Stimulated activated CD4-positive, alpha-beta T cell treated with anti-CD3 and anti-CD28 coated beads, Interleukin-4, amount 100 ng/mL, for 1 hour (primary cell): ENCODE measurements at places on chromosomes 12 and 14.
A peak's percentile ranks its signal among the peaks of the same experiment; 100 is the strongest.

GRCh38 chr14:49303946-49304516, 282.1 kb downstream of the RPS29 start:
- no peak for DNase-seq

DNA sequence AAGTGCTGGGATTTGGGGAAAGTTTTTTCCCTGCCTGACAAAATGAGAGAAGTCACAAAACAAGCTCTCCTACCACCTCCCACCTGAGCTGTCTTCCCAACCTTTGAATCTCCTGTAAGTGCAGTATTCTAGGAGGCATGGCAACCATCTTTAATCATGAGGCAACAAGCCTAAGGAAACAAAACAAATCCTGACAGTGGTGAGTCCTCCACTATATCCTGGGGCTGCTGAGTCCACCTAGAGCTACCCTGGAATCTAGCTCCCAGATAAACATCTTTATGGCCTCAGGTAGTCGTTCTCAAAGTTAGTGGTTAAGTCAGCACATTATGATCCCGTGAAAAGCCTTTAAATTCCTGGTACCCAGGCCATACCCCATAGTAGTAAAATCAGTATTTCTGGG, 22.3 kb upstream of the ACTN1 start:
- no peak for DNase-seq

GRCh38 chr14:53055003-53055402, 98.1 kb downstream of the DDHD1 start:
- no peak for DNase-seq

DNA sequence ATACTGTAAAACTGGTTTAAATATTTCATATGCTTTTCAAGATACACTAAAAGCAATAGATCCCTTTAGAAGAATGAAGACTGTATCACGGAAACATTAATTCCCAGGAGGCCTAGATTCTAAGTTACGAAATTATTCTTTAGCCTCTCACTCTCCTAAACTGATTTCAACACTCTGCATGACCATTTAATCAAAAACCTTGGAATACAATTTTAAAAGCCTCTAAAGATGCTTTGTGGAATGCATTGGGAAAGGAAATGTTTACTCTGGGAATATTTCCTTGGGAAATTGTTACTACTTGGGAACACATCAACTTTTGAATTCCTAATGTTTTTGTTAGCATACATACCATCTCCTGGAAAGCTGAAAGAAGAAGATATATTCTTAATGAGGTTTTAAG, 255.7 kb upstream of the FAR2 start:
- DNase-seq, result no peak

GRCh38 chr12:128259556-128260070, 7.4 kb upstream of the TMEM132C start:
- no peak for DNase-seq

GRCh38 chr14:60116181-60116580, 24.5 kb downstream of the PCNX4 start:
- no peak for DNase-seq

- DNase-seq, result no peak
These were observed 211.8 kb downstream of the CRADD start for GRCh38 chr12:93888964-93889363.

GRCh38 chr12:51531978-51532497, 59.0 kb upstream of the SCN8A start:
- peak; percentile 71 for DNase-seq

GRCh38 chr14:49999146-49999761, 106.4 kb downstream of the ARF6 start:
- peak; percentile 53 for DNase-seq

GRCh38 chr12:45779936-45780335, 50.4 kb downstream of the ARID2 start:
- DNase-seq, result no peak

GRCh38 chr14:61219256-61219655, 61.9 kb downstream of the TMEM30B start:
- no peak for DNase-seq

DNA sequence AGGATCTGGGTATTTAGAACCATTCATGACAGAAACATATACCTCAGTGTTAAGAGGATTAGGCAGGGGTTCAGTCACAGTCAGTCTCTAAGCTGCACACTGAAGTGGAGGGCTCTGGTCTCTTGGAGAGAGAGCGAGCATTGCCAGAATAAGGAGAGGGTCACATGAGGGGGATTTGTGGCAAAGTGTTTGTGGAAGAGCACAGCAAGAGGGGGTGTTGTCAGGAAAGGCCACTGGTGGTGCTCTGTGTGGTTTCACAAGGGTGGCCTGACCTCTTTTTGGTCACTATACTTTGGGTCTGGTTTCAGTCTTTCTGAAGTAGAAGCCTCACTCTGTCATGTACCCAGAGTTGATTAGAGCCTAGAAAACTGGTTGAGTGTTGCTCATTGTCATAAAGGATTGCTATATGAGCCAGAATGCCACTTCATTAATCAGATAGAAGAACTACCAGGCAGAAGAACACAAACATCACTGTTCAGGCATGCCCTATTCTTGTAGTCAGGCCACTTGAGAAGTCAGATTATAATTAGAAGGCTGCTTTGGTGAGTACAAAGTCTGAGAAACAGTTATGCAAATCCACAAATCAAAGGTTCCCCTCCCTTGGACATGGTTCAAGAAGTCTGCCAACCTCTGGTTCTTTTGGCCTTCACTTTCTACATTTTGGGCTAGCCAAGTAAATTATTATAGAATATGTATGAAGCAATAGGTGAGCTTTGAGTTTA, 8.4 kb downstream of the TMEM19 start:
- no peak for DNase-seq

- DNase-seq, result no peak
These were observed 167.9 kb downstream of the FSCB start for GRCh38 chr14:44339231-44339630.

DNA sequence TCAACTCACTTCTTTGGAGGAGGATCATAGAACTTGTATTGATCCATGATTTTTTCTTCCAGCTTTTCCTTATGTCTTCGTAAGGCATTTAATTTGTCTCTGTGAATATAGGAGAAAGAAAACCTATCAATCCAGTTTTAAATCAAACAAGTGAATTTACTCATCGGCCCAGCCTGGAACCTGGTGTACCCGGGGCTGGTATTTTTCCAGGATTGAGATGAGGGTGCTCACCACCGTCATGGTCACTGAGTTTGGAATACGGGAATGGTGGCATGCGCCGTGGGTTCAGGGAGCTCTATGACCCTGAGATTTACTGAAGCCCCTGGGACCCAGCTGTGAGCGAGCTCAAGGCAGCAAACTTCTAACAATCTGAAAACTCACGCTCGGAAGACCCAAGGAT, 46.5 kb upstream of the GPR68 start:
- no peak for DNase-seq

DNA sequence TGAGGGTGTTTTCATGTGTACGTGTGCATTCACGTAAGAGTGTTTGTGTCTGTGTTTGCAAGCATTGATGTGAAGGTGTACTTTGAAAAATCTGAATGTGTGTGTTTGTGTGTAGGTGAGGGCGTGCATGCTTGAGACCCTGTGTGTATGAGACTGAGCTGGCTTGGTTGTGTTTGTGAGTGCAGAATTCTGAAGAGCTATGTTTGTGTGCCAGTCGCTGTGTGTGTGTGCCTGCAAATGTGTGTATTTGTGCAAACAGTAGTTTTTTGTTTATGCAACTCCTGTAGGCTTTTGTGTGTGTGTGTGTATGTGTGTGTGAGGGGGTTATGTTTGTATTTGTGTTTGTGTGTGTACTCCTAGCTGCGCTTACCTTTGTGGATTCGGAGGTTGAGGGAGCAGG, 1.7 kb upstream of the LHX5 start:
- DNase-seq, result no peak

GRCh38 chr12:39611818-39612217, 7.8 kb downstream of the ABCD2 start:
- DNase-seq, result no peak

DNA sequence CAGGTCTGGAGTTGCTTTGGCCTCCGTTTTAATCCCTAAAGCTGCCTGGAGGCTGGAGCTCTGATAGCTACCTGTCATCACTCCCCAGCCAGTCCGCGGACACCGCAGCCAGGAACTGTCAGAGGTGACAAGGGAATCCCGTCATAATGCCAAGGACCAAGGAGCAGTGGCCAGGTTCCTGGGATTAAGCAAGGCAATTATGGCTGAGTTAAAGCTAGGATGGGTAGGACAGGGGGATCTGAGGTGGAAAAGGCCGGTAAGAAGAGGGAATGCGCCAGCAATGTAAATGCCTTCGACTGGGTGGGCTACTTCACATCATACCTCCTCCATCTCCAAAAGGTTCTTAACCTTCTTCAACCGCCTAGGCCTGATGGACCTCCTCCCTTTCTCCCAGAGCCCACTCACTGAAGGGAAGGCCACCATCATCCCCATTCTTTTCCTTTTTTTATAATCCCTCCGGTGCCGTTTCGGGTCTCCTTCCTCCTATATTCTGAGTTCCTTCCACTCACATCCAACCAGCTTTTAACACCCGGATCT, 1.9 kb downstream of the PPP1R3E start:
- DNase-seq, result peak; percentile 14

- no peak for DNase-seq
These were observed 25.4 kb upstream of the BCL7A start for GRCh38 chr12:121996050-121996944.

DNA sequence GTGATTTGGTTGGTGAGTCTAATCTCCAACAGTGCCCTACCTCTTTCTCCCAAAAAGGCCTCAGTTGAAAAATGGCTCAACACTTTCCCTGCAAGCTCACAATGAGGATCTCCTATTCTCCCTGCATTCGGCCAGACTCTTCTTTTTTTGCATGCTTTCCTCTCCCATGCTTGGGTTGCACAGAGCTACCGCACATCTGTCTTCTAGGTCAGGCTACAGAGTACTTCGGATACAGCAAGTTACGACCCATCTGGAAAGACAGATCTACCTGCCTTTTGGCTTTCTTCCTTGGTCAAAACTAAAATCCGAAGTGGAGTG, 305 bp upstream of the SLC16A7 start:
- no peak for DNase-seq

DNA sequence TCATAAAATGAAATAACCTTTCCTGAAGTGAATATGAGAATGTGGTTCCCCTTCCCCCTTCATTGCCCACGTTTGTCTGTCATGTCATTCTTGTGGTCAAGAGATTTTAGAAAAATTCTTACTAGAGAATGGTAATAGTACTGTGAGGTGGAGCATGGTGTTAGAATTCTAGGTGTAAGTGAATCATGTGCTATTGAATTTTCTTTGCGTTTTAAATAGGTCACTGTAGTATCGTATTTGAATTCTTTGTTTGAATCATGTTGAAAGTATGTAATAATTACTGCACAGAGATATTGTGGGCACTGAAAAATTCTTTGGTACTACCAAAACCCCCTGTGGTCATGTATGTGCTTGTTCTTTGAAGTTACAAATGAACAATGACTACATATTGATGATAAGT, 49.9 kb downstream of the FUT8 start:
- no peak for DNase-seq

- no peak for DNase-seq
These were observed 84.6 kb downstream of the VCPKMT start for GRCh38 chr14:50031602-50032313.

- peak; percentile 44 for DNase-seq
These were observed 125.0 kb upstream of the CCND2 start for GRCh38 chr12:4148418-4149056.

DNA sequence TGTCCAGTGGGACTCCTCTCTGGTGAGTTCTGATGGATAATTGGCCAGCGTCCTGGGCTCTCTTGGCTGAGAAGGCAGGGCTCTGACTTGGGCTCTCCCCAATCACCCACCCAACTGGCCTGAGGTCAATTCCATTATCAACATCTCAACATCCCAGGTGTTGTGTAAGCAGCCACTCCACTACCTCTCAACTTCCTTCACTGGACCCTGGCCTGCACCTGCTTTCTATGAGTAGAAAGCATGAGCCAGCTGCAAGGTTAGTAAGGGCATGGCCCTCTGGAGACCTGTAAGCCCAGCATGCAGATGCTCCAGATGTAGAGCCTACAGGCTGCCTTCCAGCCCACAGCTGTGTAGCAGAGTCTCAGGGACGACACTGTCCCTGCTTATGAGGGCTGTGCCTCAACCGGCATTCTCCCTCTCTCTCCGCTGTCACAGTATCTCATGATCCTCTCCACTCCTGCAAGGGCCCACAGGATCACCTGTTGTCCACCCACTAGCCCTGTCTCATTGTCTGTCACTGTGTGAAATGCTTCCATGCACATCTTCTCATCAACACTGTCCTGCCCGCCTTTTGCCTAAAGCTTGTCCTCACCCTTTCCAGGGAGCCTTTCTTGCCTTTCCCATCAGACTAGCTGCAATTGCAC, 5.4 kb upstream of the KRT81 start:
- DNase-seq, result no peak

- no peak for DNase-seq
These were observed 8.7 kb upstream of the PPP1R13B start for GRCh38 chr14:103856105-103856504.

- DNase-seq, result no peak
These were observed 848 bp upstream of the CPNE6 start for GRCh38 chr14:24070285-24071143.

- DNase-seq, result no peak
These were observed 67.7 kb downstream of the HCAR2 start for GRCh38 chr12:122635471-122635870.

GRCh38 chr12:46671102-46671501, 154.7 kb downstream of the SLC38A4 start:
- DNase-seq, result no peak

- DNase-seq, result peak; percentile 37
These were observed 2.7 kb upstream of the TRAF3 start for GRCh38 chr14:102774391-102775153.

- no peak for DNase-seq
These were observed 337.9 kb upstream of the KITLG start for GRCh38 chr12:88918161-88918560.

DNA sequence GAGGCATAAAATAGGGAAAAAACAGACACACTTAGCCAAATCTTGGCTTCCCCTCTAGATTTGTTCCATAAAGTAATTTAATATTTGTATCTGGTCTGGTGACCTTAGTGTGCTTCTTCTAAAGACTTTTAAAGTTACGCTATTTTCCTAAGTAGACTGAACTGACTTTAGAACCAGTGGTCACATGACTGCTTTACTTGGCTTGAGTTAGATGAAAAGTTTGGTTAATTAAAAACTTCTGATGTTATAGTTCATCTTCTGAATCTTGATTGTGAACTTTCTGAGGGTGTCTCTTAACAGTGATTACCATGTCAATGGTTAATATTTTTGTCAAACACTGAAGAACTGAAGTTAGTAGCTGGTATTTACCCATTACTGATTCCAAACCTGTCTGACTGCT, 2.6 kb downstream of the BBS10 start:
- no peak for DNase-seq

DNA sequence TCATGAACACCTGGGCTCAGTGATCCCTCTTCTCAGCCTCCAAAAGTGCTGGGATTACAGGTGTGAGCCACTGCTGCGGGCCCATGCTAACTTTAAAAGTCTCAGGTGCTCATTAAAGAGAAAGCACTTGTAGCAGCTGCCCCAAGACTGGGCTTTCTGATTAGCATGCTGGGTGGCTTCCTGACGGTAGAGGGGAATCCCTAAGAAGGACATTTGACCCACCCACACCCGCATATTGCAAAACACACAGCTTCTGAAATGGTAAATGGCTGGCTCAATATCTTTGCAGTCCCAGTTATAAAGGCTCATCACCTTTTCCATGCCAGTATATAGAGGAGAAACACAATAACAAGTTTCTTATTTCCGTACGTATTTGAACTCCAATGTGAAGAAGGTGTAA, 19.3 kb upstream of the BICD1 start:
- DNase-seq, result no peak

- no peak for DNase-seq
These were observed 4.5 kb upstream of the REM2 start for GRCh38 chr14:22878271-22879246.
